ENCODE measurements at places on chromosomes 3 and 15. TPM values are rescaled to one million over a fixed set of nuclear protein-coding genes. Genes with fewer than 3 reads are reported as not detected.

Gene ZNF860
- 3.7 TPM for total RNA-seq

Gene CELF6
- total RNA-seq: not detected

Gene TMEM108
- total RNA-seq: not detected

Gene NMB
- total RNA-seq: 1.1 TPM

Gene DUOX1
- 13.2 TPM for total RNA-seq

Gene CHRM5
- total RNA-seq: not detected

Gene GABRR3
- not detected for total RNA-seq

Gene PRTG
- total RNA-seq: under 0.01 TPM

All from bronchial epithelial cell (primary cell).